ENCODE measurements at places on chromosomes 4 and X. TPM values are rescaled to one million over a fixed set of nuclear protein-coding genes. Genes with fewer than 3 reads are reported as not detected.

- DNase-seq, result peak; percentile 2
These were observed 65.6 kb downstream of the USO1 start for GRCh38 chr4:75790024-75790423.

DNA sequence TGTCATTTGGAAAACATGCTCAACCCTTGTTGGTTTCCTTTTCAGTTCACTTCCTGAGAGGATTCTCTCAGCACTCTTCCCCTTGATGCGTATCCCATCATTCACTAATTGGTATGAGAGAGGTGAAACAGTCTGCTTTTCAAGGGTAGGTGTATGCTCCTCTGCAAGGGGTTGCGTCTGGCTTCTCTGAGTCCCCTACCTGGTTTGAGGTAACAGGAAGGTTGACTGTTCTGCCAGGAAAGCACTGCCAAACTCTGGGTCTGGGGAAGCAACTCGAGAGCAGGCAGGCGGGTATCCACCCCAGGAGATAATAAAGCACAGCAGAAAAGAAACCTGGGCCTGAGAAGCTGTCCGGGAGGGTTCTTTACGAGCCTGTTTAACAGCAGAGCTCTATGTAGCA, 101.2 kb downstream of the SHROOM4 start:
- no peak for DNase-seq

GRCh38 chr4:141913928-141914327, 277.5 kb downstream of the IL15 start:
- DNase-seq, result no peak

GRCh38 chrX:43003204-43003565, 225.2 kb upstream of the PPP1R2C start:
- DNase-seq, result no peak

DNA sequence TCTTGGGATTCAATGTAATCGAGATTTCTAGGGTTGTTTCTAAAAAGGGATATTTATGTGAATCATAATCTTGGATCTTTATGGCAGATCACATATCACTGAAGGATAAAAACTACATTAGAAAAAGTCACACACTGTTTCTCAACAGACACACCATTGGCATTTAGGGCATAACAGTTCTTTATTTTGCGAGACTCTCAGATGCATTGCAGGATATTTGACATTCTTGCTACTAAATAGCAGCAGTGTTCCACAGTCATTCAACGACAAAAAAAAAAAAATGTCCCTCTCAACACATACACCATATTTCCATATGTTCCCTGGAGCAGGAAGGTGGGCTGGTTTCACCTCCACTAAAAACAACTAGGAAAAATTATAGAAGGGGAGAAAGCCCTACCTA, 243.4 kb upstream of the PCDH18 start:
- no peak for DNase-seq

DNA sequence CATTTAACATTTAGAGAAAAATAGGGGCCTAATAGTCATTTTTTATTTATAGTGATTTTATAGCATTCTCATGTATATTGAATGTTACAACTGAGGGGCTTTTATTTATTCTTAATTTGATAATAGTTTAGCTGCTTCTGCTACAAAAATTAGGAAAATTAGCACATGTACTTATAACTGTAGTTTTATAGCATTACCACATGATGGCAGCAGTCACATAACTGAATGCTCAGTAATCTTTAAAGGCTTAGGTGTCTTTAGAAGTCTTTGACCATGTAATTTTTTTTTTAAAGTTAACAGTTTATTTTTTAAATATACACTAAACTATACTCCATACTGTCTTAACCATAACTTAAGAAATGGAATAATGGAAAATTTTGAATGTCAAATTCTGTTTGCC, 136.6 kb downstream of the STAG2 start:
- DNase-seq, result peak; percentile 1

- DNase-seq, result no peak
These were observed 55.2 kb downstream of the ARHGEF6 start for GRCh38 chrX:136725441-136726104.

DNA sequence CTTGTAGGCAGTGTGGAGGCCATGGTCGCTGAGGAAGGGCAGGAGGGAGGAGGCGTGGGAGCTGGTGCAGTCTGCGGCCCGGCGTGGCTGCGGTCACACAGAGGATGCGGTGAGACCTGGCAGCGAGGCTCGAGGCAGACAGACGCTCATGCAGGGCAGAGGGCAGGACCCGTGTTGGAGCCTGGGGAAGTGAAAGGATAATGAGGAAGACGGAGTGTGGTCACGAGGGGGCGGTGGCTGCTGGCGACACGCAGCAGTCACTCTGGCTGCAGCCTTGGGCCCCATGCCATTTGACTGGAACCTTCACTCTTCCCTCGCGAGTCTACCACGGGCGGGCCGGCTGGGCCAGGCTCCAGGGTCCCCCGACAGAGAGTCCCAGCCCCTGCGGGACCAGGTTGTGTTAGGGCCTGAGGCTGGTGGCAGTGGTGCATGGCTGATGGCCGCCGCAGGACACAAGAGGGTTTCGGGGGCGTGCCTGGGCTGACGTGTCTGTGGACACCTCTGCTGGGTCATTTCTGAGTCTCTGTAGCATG, 68.8 kb upstream of the HGFAC start:
- DNase-seq, result no peak

DNA sequence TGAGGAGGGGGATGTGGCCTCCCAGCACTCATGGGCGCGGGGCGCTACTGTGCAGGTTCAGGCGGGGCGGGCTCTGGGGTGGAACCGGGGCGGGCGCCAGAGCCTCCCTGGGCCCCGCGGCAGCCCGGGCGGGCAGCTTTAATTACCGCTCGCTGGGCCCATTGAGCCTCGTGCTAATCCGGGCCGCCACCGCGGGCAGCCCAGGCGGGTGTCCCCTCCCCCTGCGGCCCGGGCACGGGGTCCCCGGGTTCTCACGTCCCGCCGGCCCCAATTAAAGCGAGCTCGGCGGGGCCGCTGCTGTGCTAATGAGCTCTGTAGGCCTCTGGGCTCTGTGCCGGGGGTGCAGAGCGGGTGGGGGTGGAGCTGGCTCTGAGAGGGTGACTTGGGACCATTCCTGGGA, 22.8 kb upstream of the FGFR3 start:
- DNase-seq, result no peak

DNA sequence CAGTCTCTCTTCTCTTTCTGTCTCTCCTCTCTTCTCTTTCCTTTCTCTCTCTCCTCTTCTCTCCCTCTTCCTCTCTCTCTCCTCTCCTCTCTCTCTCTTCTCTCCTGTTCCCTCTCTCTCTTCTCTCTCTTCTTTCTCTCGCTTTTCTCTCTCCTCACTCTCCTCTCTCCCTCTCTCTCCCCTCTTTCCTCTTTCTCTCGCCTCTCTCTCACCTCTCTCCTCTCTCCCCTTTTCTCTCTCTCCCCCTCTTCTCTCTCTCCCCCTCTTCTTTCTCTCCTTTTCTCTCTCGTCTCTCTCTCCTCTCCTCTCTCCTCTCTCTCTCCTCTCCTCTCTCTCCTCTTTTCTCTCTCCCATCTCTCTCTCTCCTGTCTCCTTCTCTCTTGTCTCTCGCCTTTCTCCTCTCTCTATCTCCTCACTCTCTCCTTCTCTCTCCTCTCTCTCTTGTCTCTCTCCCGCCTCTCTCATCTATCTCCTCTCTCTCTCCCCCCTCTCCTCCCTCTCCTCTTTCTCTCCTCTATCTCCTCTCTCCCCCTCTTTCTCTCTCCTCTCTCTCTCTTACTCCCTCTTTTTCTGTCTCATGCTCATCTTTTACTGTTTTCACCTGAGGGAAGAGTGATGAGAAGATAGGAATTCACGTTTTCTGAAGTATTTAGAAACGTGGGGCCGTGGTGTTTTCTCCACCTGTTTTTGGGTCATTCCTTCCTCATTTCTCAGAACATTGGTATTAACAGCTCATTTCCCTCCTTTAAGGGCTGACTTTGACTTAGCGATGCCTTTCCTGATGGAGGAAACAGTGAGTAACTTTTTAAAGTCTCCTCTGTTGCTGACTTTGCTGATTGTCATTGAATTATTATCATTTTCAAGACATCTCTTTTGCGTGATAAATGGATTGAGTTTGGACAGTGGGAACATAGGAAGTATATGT, 80.6 kb upstream of the CD99 start:
- DNase-seq, result no peak

GRCh38 chrX:150229481-150229880, 133.6 kb upstream of the MAMLD1 start:
- DNase-seq, result no peak

DNA sequence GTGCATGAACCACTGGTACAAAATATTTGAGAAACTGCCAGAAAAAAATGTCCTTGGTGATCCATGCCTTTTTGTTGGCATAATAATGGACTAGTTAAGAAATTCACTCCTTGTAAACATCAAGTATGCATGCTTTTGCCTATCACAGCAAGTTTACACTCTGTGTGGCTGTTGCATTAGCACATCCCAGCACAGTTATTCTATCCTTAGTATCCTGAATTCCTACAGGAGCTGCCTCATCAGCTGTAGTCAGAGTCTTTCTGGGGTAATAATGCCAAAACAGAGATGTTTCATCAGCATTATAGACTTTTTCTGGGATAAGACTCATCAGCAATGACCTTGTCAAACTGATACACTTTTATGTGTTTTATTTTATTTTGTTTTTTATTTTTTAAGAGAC, 82.8 kb downstream of the CHIC2 start:
- no peak for DNase-seq

- no peak for DNase-seq
These were observed 32.7 kb downstream of the KIAA0232 start for GRCh38 chr4:6815029-6815836.

GRCh38 chr4:8502836-8503585, 62.4 kb downstream of the TRMT44 start:
- no peak for DNase-seq

- DNase-seq, result no peak
These were observed 106.0 kb upstream of the PLAC1 start for GRCh38 chrX:134764202-134764785.

- DNase-seq, result no peak
These were observed 25.0 kb upstream of the SPP1 start for GRCh38 chr4:87950493-87950892.

GRCh38 chr4:101600287-101600686, 190.2 kb upstream of the BANK1 start:
- no peak for DNase-seq

GRCh38 chr4:34372815-34373214, 1871.5 kb downstream of the ARAP2 start:
- DNase-seq, result no peak

DNA sequence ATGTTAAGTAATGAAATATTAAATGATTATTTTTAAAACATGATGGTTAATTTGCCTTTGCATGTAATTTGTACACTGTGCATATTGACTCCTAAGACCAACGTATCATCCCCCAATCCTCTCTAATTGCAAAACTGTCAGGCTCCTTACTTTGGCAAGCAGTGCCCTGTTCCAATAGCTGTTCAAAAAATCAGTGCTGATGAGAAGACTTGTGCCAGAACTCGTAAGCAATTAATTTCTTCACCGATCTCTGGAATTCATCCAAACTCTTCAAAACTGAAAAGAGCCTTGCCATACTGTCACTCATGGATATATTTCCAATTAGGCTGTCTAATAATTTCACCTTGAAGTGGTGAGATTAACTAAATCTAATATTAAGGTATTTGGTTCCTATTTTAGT, 493.9 kb upstream of the NDST4 start:
- DNase-seq, result no peak

GRCh38 chrX:40617566-40617965, 5.7 kb upstream of the MPC1L start:
- no peak for DNase-seq

- no peak for DNase-seq
These were observed 132.6 kb downstream of the TBL1X start for GRCh38 chrX:9597361-9598035.

GRCh38 chrX:153687121-153688039, at the start of gene SLC6A8:
Gene SLC6A8, plus strand, starts transcription at chrX:153687926. Its CDS starts 649 bp downstream, at chrX:153688575.
- DNase-seq, result peak; percentile 32

- no peak for DNase-seq
These were observed 131.7 kb downstream of the SLC4A4 start for GRCh38 chr4:71470524-71470923.

GRCh38 chrX:113929004-113929403, 654.9 kb upstream of the HTR2C start:
- no peak for DNase-seq

DNA sequence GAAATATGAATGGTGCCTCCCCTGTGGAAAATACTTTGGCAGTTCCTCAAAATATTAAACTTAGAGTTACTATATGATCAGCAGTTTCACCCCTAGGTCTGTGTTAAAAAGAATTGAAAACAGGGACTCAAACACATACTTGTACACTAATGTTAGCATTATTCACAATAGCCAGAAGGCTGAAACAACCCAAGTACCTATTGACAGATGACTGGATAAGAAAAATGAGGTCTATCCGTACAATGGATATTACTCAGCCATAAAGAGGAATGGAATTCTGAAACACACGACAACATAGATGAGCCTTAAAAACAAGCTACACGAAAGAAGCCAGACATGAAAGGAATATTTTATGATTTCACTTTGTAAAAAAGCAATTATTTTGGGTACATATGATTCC, 54.9 kb downstream of the PGRMC2 start:
- DNase-seq, result no peak

DNA sequence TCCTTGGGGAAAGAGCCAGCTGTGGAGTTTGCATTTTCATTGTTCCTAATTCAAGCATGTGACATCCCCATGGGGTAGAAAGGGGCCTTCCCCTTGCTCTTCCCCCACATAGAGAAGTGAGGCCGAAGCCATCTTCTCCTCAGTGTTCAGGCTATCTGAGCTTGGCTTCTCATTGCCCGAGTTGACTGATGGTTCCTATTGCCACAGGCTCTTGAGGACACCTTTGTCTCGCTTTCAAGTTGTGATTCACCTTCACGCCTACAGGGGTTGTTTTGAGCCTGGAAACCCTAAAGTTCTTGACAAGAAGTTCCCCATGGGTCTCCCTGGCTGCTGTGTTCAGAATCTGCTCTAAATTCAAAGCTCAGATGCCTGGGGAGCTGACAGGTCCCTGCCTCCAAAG, 25.0 kb downstream of the CCNQ start:
- peak; percentile 23 for DNase-seq

- no peak for DNase-seq
These were observed 2.5 kb downstream of the MAEA start for GRCh38 chr4:1291996-1292702.

GRCh38 chrX:71450433-71451106, 82.3 kb upstream of the OGT start:
- DNase-seq, result no peak

- no peak for DNase-seq
These were observed 17.7 kb upstream of the CPE start for GRCh38 chr4:165360985-165361670.

DNA sequence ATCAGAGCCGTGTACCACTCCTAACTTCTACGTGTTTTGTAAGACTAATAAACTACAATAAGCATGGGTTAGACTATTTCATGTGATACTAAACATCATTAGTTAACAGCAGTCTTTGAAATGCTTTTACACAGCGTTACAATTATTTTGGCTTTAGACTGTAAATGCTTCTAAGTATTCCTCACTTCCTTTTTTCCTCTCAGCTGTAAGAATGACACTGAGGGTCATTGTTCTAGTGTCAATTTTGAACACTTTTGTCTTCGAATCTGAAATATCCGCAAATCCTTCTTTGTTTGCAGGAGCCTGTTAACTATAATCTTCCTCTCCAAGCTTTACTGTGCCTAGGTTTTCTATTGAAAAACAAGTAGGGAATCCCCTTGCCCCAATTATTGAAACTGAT, 1.5 kb downstream of the ABCE1 start:
- DNase-seq, result peak; percentile 12

TMEM255A gene
- 0.15 TPM for polyA plus RNA-seq

PPP1R3F gene
- 1.3 TPM for polyA plus RNA-seq

CCDC110 gene
- not detected for polyA plus RNA-seq

PF4V1 gene
- polyA plus RNA-seq, result not detected

ATP5ME gene
- 320 TPM for polyA plus RNA-seq

STBD1 gene
- polyA plus RNA-seq, result not detected

SSX4B gene
- polyA plus RNA-seq, result not detected

TMPRSS11A gene
- polyA plus RNA-seq, result not detected

CCNA2 gene
- polyA plus RNA-seq, result not detected

FAM9B gene
- polyA plus RNA-seq, result not detected

All from naive B cell (primary cell).